ENCODE measurements at places on chromosomes 1 and 21.
A peak's percentile ranks its signal among the peaks of the same experiment; 100 is the strongest.

DNA sequence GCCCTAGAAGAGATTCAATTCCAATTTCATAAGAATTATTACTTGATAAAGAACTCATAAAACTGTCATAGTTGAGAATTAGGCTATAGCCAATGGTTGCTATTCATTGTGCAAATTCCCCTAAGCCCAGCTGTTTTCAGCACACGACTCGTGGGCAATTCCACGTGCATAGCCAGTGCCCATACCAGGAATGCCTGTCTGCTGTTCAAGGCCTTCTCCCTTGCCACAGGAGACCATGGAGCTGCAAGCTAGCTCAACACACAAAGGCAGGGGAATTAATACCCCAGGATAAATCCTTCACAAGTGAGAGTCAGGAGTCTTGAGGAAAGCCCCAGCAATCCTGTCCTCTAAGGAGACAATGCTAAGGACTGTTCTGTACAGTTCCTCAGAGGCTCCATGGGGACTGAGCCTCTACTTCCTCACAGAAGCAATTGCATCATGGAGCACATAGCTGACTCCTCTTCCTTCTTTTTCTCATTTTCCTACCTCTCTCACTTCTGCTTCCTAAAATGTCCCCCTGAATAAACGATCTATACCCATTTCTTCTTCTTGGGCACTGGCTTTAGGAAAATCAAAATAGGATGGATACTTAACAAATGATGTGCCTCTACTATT is 19.1 kb upstream of the CHRM3 start:
- no peak for DNase-seq

DNA sequence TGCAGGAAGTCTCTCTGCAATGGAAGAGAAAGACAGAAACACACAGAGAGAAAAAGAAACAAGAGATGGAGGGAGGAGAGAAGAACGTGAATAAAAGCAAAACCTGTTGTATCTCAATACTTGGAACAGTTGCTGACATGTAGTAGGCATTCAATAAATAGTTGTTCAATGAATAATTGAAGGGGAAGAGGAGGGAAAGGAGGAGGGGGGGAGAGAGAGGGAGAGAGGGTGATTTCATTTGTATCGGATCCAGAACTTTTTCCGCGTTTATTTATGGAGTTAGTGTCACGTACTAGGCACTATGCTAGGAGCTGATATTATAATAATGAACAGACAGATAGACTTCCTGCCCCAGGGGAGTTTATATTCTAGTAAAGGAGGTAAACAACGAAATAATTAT is 144.1 kb downstream of the OMA1 start:
- DNase-seq = no peak

- no peak for DNase-seq
Observed at GRCh38 chr1:206998816-206999215, 28.6 kb upstream of the FCAMR start.

GRCh38 chr1:207798847-207799246 is 47.0 kb downstream of the CD46 start:
- peak; percentile 68 for DNase-seq

GRCh38 chr1:22782406-22782805 is 71.8 kb downstream of the EPHB2 start:
- DNase-seq = no peak

- DNase-seq = no peak
Observed at GRCh38 chr1:30744060-30744756, 13.4 kb downstream of the LAPTM5 start.

DNA sequence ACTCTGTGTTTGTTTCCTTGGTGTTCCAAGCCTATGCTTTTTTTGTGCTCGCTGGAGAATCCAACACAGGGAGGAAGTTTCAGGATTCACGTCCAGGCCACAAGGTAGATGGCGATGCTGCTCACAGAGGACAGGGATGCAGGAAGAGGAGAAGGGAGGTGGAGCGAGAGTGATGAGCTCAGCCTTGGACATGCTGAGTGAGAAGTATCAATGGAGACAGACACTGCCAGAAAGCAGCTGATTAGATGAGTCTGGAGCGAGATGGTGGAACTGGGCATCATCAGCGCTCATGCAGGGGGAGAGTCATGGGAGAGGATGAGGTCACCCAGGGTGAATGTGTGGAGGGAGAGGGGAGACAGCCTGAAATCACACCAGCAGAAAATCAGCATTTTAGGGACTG is 110.0 kb downstream of the GLUL start:
- no peak for DNase-seq

DNA sequence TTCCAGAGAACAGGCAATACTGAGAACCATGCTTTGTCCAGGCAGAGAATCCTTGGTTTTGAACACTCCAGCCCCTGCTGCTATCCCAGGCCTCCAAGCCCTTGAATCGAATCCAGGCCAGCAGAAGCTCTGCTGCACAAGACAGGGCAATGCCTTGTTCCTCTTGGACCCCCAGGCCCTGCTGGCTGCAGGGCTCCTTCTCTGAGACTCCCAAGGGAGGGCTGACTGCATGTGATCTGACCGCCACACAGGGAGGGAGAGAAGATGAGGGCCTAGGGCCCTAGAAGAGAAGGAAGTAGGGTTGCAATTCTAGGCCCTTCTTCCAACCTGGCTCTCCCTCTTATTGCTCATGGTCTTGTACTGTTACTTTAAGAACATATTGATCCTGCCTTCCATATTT is 160.6 kb upstream of the EDN2 start:
- no peak for DNase-seq

GRCh38 chr1:107277022-107277421 is 136.2 kb downstream of the NTNG1 start:
- peak; percentile 55 for DNase-seq

- DNase-seq = no peak
Observed at GRCh38 chr1:162924179-162924578, 63.2 kb upstream of the CCDC190 start.

DNA sequence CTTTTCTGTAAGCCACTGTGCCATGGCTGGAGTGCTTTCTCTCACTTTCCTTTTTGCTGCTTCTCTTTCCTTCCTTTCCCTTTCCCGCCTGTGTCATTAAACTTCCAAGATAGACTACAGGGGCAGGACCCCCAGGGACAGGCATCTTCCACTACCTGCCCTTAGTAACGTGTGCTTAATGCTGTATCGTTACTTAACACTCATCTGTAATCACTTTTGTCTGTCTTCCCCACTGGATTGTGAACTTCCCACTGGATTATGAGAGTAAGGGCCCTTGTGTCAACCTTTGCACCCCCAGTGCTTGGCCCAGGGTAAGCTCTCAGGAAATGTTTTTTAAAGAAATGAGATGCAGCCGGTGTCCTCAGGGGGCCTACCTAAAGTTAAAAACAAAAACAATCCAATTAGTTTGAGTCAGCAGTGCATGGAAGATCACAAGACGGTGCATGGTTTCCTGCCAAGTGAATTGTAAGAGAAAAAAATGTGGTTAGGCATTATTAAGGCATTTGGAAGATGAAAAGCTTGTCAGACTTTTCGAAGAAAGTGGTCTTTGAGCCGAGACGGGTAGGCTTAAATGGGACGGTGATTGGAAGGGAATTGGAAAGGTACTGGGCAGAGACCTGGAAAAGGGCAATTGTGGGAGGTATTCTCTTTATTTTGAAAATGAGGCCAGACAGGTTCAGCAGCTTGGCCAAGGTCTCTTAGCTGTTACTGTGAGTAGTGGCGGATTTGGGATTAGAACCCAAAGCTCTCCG is 958 bp downstream of the LYPLAL1 start:
- DNase-seq = peak; percentile 47

- no peak for DNase-seq
Observed at GRCh38 chr21:23127973-23128372, 2129.8 kb downstream of the NCAM2 start.

DNA sequence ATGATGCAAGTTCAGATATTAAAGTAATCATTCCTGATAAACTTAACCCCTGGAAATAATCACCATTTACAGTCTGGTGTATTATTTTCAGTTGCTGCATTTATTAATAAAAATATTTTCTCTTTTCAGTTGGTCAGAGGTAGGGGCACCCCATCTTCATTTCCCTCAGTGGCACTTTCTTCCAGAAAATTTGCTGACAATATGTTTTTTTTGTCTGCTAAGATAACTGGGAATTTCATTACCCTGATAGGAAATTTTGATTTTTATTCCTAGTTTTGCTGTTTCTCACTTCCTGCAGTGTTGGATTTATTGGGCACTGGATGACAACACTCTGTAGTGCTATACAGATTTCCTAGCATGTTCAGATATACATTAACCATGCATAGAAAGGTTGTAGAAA is 33.1 kb upstream of the APOBEC4 start:
- no peak for DNase-seq

DNA sequence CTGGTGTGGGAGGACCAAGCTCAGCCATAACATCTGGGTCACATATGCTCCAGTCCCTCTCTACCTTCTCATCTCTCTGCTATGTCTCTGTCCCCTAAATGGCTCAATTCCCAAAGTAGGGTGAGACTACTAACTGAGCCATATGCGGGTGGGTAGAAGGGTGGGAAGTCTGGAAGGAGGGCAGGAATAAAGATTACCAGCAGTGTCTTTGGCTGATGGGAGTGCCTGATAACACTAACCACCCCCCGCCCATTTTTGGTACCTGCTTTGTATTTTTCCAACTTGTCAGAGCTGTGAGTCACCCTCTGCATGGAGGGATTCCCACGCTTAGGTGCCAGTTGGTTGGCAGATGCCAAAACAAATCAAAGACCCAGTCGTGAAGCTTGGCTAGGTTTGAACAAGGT is 14.9 kb upstream of the SSBP3 start:
- DNase-seq = peak; percentile 19

- DNase-seq = no peak
Observed at GRCh38 chr21:29896884-29897283, 42.9 kb downstream of the GRIK1 start.

- DNase-seq = no peak
Observed at GRCh38 chr1:41618066-41618825, 133.8 kb upstream of the EDN2 start.

- DNase-seq = no peak
Observed at GRCh38 chr1:2235300-2235998, 7.3 kb downstream of the SKI start.

GRCh38 chr1:211520641-211521040 is 28.7 kb upstream of the RD3 start:
- no peak for DNase-seq

DNA sequence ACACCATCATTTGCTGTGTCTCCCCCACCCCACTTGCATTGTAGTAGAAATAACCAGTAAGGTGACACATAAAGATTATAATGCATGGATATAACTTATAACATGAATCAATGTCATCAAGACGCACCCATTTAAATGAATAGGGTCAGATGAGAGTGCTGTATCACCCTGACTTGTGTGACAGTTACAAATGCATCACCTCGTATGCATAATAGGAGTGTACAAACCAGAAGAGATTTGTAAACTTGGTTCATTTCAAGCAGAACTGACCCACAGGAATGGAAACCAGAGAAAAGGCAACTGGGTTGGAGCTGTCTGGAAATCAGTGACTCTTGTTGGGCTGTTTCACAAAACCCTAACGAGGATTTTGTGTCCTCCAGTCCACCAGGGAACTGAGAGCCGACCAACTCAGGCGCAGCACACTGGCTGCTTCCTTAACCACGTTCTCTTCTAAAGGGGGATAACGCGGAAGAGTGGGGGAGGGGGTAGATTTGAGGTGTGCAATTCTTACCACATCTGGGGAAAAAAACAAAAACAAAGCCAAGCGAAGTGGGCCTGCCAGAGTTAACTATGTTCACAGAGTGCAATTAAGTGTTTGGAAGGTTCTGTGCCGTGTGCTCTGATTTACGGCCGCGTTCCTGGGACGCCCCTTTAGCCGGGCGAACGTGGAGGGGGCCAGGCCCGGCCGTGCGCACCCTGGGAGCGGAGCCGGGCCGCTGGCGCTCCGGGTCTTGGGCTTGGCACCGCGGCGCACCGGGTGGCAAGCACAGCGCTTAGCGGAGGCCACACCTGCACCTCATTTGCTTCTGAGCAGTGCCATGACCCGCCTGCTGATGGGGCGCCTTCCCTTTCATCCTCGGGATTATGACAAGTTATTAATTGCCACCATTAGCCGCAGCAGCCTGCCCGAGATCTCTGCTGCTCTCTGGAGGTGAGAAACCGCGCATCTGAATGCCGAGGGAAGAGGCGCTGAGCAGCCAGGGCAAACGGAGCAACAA is 248.8 kb upstream of the FOXD3 start:
- DNase-seq = peak; percentile 16

- no peak for DNase-seq
Observed at GRCh38 chr1:29713857-29714256, 477.5 kb downstream of the PTPRU start.

- DNase-seq = no peak
Observed at GRCh38 chr1:59184365-59184905, 112.5 kb upstream of the FGGY start.

Data from hematopoietic multipotent progenitor cell treated with erythropoietin and hydrocortisone succinate and interleukin-3 and kit ligand, for 6 days (in vitro differentiated cells).